Glutamatergic neuron (in vitro differentiated cells): ENCODE measurements at places on chromosomes 13 and 19. TPM values are rescaled to one million over a fixed set of nuclear protein-coding genes. Genes with fewer than 3 reads are reported as not detected.
A peak's percentile ranks its signal among the peaks of the same experiment; 100 is the strongest.

SIGLEC5 gene
- total RNA-seq: not detected

ZNF235 gene
- 14.4 TPM for total RNA-seq

SLAIN1 gene
- total RNA-seq: 120 TPM

LIG4 gene
- 19.8 TPM for total RNA-seq

PSG11 gene
- not detected for total RNA-seq

ZIC2 gene
- 21.9 TPM for total RNA-seq

C2CD4C gene
- total RNA-seq: 9.6 TPM

CNN1 gene
- total RNA-seq: 2.3 TPM

TUBA3C gene
- not detected for total RNA-seq

DNA sequence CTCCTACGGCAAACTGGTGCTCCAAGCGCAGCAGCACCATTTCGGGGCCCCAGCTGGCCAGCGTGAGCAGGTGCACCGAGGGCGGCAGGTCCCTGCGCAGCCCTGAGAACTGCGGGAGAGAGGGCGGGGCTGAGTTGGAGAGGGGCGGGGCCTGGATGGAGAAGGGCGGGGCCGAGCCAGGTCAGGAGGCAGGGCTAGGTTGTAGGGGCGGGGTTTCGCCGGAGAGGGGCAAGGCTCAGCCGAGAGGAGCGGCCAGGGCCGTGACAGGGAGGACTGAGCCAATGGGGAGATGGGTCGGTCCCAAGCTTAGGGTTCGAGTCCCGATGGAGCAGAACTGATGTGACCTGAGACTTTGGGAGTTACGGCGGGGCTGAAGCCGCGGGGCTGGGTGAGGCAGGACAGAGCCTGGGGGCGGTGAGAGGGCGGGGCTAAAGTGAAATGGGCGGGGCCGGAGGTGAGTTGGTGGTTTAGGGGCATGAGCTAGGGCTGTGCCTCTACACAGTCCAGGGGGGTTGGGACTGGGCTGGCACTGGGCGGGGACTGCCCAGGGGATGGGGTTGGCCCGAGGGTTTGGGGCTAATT, 19.0 kb downstream of the MAN2B1 start:
- peak; percentile 41 for DNase-seq

GRCh38 chr13:42063105-42063504, 14.7 kb downstream of the DGKH start:
- DNase-seq: no peak

- DNase-seq: peak; percentile 62
These were observed 10.6 kb downstream of the FUT6 start for GRCh38 chr19:5828661-5829566.

DNA sequence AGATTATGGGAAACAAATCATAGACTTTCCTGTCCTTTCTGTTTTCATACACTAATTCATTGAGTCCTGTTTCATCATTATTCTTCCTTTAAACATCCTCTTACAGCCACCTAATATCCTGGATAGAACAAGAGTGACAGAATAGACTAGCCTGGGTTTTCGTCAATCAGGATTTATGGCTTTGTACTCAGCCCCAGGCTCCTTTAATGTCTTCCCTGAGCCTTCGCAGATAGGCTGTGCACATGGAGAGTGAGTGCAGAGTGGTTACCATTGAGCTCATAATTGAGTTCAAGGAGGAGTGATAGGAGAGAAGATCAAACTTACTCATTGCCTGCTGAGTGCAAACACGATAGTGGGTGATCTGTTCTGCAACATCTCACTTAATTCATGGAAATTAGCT, 304.9 kb downstream of the TDRD3 start:
- DNase-seq: no peak

- DNase-seq: no peak
These were observed 39.1 kb upstream of the SLC7A9 start for GRCh38 chr19:32908641-32909190.

DNA sequence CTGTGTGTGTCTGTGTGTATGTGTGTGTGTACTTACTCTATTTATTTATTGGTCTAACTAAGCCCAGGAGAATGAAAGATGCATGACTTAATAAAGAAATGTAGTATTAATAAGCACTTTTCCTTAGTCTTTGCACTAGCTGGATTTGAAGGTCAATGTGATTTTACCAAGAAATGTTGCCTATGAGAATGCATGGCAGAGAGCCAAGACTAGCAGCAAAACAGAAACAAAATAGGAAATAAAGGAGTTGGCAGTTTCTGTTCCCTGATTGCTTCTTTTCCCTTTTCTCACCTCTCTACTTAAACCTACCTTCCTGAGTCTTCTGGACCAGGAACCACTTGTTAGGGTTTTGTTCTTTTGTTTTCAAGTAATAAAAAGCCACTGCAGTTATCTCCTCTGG, 286.1 kb downstream of the KCTD12 start:
- DNase-seq: no peak

DNA sequence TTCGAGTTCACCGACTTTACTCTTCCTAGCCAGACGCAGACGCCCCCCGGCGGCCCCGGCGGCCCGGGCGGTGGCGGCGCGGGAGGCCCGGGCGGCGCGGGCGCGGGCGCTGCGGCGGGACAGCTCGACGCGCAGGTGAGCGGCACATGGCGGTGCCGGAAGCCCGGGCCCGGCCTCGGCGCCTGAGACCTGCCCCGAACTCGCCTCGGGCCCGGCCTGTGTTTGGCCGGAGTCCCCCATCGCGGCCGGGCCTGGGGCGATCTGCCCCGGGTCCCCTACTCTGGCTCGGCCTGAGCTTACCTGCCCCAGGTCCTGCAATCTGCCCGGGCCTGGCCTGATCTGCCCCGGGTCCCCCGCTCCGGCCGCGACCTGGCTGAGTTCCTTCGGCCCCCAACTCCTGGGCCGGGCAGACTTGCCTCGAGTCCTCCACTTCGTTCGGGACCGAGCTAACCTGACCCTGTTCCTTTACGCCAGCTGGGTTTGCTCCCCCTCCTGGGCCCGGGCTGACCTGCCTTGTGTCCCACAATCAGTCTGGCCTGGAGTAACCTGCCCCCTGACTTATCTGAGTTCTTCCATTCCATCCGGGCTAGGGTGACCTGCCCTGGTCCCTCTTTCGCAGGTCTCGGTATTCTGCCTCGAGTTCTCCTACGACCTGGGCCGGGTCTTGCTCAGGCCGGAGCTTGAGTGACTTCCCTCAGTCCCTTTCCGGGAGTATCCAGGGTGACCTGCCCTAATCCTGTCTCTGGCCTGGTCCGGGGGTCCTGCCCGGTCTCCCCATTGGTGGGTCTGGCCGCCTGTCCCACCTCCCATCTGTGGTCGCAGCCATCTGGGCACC, 764 bp downstream of the UPF1 start:
- peak; percentile 47 for DNase-seq

DNA sequence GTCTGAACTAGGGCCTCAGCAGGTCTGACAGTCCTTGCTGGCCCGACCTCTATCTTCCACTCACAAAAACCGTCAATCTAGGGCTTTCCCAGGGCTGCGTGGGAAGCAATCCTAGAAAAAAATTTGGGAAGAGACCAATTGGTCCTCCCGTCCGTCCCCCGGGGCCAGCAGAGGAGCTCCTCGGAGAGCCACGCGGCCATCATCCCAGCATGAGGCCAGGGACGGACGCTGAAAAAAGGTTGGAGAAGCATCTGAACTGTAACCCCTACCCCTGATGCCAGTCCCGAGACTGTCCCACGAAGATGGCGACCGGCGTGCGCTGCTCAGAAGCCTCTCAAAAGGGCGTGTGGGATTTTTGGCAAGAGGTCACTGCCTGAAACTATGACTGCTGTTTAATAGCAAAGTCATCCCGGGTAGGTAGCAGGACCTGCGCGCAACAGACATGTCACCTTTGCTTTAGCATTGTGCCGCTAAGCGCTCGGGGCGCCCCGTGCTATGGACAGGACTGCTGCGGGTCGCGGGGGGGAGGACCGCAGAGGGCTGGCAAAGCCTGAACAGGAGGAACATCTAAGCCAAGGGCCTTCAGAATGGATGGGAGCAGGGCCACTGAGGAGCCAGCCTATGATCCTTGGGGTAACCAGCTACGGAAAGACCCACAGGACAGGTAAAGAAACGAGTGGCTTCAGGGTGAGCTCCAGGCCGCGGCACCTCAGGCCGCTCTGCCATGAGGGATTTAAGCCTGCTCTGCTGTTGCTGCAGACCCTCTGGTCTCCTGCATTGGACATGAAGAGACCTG, 10.6 kb downstream of the AKAP8 start:
- DNase-seq: no peak

DNA sequence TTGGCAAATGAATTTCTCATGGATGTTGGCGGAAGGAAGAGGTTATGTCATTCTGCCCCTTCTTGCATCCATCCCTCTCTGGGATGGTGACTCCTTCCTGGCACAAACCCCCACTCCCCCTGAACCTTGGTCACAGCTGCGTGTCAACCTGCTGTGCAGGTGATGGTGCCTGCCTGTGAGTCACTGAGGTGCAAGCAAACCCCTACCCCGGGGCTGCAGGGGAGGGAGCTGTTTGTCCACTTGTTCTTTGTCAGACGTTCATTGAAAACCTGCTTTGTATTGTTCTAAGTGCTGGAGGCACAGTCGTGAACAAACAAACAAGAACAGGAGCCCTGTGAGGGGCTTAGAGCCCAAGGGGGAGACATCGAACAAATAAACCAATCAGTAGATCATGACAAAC, 2.0 kb upstream of the GAPDHS start:
- DNase-seq: no peak

DNA sequence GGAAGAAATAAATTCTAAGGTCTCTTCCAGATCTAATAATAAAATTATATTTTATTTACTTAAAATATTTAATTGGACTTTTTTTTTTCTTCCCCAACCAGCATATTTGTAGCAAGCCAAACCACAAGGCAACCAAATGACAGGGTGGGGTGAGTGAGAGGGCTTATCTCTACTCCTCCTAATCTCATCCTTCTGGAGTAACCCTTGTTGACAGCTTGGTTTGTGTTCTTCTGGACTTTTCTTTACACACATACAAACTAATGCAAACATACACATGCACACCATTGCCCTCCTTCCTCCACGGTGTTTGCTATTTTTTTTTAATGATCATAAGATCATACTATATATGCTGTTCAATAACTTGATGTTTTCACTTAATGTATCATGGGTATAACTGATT, 383.1 kb downstream of the DLEU7 start:
- DNase-seq: no peak

DNA sequence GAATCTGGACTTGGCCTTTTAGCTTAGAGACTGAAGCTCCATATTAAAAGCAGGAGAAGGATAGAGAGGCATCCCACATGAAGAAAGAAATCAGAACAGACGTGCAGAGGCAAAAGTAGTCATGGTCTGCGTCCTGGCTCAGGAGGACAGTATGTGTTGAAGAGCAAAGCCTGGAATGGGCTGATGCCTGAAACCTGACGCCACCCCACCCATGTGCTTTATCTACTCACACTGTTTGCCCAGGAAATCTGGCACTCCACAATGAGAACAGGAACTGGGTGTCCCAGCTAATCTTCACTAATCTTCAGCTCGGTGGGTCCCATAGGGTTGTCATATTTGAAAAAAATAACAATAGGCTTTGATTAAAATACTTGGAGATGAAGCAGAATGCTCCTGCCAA, 549.0 kb upstream of the GPC6 start:
- DNase-seq: no peak

DNA sequence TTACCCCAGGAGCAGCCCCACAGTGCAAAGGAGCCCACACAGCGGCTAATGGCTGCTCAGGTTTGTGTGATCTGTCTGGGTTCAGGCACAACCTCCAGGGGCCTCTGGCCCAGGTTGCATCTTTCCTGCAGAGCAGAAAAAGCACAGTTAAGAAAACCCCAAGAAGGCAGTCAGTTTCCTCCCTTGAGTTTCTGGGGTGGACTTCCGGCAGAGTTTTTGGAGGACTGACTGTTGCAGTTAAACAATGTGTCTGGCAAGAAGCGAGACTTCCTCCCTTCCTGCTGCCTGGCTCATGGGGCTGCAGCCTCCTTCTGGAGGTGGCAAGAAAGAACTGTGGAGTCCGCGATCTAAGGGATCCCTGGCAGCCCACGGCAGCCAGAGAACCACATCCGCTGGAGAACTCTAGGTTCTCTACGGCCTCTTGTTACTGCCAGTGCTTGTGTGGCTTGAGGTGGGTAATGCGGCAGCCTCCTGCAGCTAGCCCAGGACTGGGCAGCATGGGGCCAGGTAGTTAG, 114.4 kb downstream of the ZDHHC20 start:
- DNase-seq: no peak

- no peak for DNase-seq
These were observed 19.0 kb upstream of the S1PR4 start for GRCh38 chr19:3159565-3159964.

DNA sequence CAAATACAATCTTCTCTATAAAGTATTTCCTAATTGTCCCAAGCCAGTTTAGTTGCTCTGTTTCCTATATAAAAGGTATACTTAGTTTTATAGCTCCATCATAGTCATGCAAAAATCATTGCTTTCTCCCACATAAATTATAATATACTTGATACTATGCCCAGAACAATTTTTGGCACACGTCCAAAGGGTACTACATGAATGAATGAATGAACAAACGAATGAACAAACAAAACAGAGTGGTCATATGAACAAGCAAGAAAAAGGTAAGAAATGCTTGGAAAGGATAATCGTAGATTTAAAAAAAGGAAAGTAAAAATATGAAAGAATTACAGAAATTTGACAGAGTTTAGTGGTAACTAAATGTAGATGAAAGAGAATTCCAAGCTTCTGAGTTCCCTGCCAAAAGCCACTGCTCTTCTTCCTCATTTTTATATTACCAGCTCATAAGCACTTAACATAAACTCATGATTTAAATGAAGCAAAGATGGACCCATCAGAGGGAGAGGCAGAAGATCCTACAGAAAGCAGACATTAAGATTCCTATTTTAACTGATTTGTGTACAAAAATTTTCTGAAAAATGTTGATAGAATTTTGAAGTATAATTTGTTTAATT, 123.2 kb downstream of the ENOX1 start:
- DNase-seq: no peak

DNA sequence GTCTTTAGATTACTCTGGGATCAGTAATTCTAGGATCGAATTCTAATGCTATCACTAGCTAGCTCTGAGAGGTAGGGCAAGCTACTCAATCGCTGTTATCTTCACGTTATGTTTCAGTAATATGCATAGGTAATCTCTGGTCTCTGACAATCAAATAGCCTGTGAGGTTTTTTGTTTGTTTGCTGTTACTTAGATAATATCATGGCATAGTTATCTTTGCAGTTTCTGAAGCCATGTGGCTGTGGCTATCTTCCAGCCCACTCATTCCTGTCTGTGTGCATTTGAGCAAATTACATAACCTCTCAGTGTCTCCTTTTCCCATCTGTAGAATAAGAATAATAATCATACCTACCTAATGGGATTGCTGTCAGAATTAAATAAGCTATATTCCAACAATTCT, 330.2 kb downstream of the PCDH9 start:
- DNase-seq: no peak

GRCh38 chr19:11452620-11453310, 17.3 kb downstream of the PRKCSH start:
- no peak for DNase-seq

GRCh38 chr19:53865918-53866864, 1.5 kb upstream of the MYADM start:
- peak; percentile 82 for DNase-seq

DNA sequence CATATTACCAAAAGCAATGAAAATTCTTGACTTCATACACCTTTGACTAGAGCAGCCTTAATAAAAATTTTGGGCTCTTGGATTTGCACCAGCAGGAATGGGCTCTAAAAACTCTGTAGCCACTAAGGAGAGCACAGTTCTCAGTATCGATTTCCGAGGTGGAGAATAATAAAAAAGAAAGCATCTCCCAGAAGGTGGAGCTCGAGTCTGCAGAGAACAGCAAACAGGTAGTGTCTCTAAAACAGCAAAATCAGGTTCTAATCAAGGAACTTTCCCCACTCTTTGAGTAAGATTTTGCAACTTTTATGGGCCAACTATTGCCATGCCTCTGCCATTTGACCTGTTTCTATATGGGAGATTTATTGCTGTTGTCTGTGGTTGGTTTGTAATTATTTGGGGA, 258.7 kb upstream of the GPC6 start:
- no peak for DNase-seq

GRCh38 chr19:35353635-35354034, 4.6 kb upstream of the FFAR3 start:
- no peak for DNase-seq
